ENCODE measurements at places on chromosomes 16 and 17.

DNA sequence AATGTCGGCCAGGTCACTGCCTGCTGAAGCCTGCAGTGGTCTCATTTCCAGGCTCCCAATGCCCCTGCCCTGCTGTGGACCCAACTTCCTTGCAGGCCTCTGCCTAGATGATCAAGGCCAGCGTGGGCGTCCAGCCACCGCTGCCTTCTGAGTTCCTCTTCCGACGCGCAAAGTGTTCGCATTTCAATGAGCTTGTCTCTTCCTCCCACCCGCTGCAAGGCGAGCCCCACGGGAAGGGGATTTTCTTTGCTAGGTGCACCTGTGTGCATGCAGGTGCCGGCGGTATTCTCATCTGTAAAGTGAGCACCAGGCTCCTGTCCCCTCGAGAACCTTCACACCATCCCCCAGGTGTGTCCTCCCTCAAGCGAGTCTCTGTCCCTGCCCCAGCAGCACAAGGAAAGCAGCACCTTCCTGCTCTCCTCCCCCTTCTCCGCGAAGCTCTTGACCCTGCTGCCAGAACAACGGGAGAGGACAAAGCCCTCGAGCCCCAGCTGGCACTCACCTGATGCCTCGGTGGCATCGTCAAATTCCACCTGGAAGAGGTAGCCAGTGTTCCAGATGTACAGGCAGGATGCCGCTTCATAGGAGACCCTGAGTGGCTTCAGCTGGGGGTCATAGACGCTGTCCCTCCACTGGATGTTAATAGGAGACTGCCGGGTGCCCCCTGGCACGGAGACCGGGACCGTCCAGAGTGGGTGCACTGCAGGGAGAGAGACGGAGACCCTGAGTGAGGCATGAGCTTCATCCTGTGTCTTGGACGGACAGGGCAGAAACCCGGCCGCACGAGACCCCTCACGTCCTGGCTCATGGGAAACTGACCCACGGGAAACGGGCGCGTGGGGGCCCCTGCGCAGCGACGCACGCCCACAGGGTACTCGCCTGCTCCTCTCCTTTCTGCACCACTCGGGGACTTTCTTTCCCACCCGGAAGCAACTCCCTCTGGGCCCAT, 9.8 kb downstream of the CA5A start:
- no peak for DNase-seq

DNA sequence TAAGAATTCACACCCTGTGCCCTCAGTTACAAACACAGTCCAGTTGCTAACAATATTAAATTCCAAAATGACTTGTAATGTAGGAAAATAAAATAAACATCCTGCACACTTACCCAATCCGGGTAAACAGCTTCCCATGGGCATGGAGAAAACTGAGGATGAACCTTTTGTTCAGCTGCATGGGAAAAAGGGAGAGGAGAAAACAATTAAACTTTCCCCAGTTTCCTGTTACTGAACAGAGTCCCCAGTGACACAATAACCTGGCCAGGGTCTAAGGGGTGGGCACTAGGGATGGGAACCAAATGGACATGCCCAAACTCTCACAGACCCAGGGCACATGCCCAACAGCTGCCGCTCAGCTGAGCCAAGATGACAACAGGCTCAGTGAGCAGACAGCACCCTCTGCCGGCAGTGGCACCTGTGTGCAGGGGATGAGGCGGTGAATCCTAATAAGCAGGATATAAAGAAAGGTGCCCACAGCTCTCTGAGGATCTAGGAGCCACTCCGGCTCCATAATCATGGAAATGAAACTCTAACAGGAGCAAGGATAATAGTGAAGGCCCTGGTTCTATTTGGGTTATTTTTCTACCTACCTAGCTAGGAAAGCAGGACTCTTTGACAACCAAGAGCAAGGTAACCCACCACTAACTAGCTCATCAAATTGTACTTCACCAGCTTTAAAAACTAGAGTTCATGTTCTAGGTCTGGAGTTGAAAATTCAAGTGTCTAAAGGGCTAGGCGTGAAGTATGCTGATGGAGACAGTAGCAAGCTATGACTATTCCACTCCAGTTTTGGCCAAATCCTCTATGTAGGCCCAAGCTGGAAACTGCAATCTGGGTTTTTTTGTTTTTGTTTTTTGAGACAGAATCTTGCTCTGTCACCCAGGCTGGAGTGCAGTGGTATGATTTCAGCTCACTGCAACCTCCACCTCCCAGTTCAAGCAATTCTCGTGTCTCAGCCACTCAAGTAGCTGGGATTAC, 58.8 kb downstream of the SMG6 start:
- DNase-seq = peak; percentile 79

- no peak for DNase-seq
Measured at GRCh38 chr17:6641247-6641863, 495 bp downstream of the TXNDC17 start.

GRCh38 chr17:28346746-28347246, 10.5 kb downstream of the POLDIP2 start:
- DNase-seq = no peak

DNA sequence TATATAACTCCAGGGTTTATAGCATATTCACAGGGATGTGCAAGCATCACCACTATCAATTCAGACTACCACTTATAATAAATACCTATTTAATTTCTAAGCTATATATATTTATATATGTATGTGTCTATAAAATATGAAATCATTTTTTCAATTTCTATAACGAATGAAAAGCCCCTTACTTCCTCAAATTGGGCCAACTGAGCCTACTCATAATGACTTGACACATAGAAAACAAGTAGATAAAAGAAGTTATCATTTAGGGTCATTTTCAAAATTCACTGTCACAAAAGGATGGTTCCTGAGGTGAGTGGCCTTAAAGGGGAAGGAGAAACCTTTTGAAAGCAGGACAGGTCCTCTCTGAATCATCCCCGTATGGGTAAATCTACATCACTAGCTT, 114.1 kb downstream of the ADCY9 start:
- no peak for DNase-seq

DNA sequence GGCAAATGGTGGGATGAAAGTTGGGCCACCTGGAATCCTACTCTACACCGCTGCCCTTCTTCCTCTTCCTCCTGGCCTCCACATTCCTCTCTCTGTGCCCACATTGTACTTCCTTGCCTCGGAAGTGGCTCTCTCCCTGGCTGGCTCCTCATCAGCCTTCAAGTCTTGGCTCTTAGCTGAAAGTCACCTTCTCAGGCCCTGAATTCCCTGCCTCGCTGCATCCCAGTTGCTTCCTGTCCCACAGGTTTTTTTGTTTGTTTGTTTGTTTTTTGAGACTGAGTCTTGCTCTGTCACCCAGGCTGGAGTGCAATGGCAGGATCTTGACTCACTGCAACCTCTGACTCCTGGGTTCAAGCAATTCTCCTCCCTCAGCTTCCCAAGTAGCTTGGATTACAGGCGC, 2.6 kb upstream of the PAM16 start:
- no peak for DNase-seq

DNA sequence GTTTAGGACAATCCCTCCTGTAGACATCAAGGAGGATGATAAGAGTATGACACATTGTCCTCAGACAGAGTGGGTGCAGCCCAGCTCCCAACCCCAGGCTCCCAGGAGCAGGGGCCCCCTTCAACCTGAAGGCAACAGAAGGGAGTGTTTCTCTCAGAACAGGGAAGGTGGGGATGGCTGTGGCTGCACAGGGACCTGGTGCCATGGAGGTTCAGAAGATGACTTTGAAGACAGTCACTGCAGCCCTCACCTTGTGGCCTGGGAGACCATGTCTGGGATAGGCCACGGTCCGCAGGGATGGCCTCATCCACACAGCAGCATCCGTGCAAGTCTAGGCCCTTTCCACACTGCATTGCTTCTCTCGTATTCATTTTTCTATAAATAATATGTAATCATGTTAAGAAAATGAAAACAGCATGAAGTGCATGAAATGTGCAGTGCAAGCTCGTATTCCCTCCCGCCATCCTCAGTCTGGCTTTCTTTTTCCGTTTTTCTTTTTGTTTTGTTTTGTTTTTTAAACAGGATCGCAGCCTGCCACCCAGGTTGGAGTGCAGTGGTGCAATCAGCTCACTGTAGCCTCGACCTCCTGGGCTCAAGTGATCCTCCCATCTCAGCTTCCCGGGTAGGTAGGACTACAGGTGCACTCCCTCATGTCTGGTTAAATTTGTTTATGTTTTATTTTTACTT, 71.1 kb downstream of the METRNL start:
- DNase-seq = no peak

- no peak for DNase-seq
Measured at GRCh38 chr17:13154398-13154797, 136.6 kb upstream of the ELAC2 start.

DNA sequence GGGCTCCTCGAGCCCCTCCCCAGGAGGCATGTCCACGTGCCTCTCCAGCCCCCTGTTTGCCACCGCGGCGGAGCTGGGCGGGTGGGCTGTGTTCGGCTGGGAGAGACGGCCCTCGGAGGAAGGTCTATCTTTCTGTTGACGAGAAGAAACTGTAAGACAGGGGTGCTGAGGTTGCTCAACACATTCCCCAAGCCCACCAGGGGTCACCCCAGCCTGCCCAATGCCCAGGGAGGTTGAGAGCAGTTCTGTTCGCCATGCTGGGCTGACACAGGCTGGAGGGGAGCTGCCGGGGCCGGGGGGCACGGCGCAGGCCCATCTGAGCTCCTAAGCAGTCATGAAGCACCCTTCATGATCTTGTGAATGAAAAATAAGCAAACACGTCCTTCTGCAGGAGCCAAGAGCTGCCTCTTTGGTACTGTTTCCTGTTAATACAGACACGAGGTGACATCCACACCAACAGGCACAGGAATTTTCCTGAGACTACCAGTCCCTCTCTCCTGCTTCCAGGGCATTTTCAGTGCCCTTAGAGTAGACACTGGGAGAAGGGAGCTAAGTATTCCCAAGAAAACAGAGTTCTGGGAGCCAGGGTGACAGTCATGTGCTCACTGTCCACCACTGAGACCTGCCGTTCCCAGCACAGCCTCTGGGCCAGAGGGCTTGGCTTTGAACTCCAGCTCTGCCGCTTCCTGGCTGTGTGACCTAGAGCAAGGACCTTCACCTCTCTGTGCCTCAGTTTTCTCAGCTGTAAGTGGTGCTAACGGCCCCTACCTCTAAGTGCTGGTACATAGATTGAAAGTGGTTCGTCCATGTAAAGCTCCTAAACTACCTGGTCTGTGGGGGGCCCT, 9.2 kb downstream of the UBALD2 start:
- no peak for DNase-seq

- no peak for DNase-seq
Measured at GRCh38 chr17:4469552-4469951, 29.1 kb upstream of the SPNS2 start.

DNA sequence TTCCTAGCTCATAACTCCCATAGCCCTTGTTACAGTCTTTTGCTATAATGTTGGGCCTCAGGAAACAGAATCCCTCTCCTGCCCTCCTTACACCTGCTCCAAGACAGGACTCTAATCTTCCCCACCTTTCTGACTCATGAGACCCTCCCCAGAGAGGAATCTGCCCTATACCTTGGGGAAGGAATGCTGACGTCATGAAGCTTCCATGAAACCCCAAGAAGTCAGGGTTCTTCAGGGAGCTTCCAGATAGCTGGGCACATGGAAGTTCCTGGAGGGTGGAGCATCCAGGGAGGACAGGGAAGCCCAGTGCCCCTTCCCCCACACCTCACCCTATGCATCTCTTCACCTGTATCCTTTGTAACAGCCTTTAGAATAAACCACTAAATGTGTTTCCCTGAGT, 285.7 kb downstream of the SOX9 start:
- DNase-seq = no peak

- DNase-seq = no peak
Measured at GRCh38 chr17:41773190-41773588, 13.3 kb downstream of the JUP start.

DNA sequence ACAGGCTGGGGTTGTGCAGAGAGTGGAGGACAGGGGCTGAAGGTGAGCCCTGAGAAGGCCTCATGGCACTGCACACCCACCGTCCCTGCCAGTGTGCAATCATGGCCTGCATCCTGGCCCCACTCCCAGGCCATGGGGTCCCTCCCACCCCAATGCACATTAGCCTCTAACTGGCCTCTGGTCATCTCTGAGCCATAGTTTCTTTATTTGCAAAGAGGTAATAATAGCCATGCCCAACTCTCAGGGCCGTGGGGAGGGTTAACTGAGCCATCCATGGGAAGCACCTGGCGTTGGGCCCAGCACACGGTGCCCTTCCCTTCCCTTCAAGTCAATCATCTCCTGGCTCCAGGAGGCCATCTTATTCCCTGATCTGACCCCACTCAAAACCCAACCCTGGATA, 10.8 kb upstream of the ITGA3 start:
- DNase-seq = no peak

- no peak for DNase-seq
Measured at GRCh38 chr16:51049276-51049675, 101.8 kb downstream of the SALL1 start.

- no peak for DNase-seq
Measured at GRCh38 chr16:86327321-86327720, 183.0 kb upstream of the FOXF1 start.

GRCh38 chr16:23398987-23399805, 53.8 kb downstream of the COG7 start:
- no peak for DNase-seq

DNA sequence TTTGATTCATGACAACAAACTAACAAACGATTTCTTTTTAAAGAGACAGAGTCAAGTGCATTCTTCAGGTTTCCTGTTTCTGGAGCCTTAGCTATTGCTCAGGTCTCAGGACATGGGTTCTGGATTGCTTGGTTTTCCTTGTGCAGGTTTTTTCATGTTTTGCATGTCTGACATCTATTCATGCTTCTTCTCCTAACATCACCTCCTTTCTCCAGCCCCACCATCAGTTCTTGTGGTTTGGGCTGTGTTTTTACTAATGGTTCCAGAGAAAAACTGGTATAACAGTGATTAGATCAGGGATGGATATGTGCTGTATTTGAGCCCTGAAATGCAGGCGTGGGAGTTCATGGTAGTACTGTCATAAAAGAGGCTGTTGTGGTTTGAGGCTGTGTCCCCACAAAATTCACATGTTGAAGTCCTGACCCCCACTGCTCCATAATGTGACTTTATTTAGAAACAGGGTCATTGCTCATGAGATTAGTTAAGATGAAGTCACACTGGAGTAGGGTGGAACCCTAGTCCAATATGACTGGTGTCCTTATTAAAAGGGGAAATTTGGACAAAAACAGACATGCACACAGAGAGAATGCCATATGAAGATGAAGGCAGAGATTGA, 67.9 kb downstream of the IRX6 start:
- DNase-seq = no peak
